ENCODE measurements at places on chromosomes 1 and 21.

- peak; percentile 78 for DNase-seq
Observed at GRCh38 chr1:39933956-39934941, 20.7 kb upstream of the MFSD2A start.

DNA sequence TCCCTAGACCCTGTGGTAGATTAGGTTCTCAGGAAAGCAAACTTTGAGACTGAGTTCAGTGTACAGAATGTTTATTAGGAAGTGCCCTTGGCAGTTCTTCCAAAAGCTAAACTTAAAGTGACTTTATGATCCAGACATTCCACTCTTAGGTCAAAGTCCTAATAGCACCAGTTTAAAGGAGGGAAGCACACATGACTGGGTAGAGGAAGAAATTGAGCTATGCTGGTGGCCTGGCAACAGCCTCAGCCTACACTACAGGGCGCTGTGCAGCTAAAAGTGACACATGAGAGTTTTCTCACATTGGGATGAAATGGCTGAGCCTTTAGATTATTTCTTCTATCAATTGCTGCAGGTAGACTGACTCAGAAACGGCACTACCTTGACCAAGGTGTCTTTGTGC, 280.4 kb downstream of the BRINP2 start:
- no peak for DNase-seq

GRCh38 chr1:201905234-201905890, 16.7 kb downstream of the SHISA4 start:
- DNase-seq = no peak

- DNase-seq = peak; percentile 96
Observed at GRCh38 chr21:34888569-34889319, 160.4 kb downstream of the RUNX1 start.

GRCh38 chr1:38938722-38939260, 2.8 kb downstream of the RHBDL2 start:
- DNase-seq = no peak

DNA sequence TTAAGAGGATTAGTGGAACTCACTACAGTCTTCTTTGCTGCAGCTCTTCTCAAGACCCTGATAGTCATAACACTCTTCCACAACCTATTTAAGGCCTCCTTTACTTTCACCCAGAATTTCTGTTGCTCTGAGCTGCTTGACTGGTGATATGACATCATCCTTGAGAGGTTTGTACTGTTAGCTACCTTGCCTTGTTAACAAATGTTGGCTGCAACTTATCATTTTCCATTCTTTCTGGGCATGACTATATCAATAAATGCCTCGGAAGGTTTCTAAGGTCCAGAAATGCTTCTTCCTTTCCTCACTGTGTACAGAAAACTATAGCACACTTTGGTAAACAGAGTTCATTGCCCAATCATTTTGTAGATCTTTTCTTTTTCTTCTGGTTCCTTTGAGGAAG, 1292.2 kb upstream of the TMPRSS15 start:
- DNase-seq = no peak

DNA sequence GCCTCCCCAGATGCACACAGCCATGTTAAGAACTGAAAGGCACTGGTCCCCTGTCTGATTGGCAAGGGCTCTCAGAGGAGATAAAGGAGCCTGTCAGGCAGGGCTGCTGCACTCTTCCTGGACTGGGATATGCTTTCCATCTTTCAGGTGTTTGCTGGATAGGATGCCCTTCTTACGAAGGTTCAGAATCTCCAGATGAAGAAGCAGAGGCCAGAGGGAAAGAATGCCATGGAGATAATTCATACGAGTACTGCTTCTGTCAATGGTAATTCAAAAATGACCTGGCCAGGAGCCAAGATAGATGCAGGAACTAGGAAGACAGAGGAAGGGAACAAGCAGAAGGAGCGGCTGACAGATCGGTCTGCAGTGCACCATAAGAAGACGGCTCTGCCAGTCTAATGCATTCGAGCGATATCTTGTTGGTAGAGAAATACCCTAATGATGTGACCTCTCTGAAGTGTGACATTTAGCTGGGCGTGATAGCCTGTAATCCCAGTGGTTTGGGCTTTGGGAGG, 16.6 kb upstream of the ATP2B4 start:
- no peak for DNase-seq

- DNase-seq = no peak
Observed at GRCh38 chr21:15031790-15032357, 32.9 kb downstream of the NRIP1 start.

GRCh38 chr1:203443296-203443695, 32.3 kb upstream of the PRELP start:
- no peak for DNase-seq

DNA sequence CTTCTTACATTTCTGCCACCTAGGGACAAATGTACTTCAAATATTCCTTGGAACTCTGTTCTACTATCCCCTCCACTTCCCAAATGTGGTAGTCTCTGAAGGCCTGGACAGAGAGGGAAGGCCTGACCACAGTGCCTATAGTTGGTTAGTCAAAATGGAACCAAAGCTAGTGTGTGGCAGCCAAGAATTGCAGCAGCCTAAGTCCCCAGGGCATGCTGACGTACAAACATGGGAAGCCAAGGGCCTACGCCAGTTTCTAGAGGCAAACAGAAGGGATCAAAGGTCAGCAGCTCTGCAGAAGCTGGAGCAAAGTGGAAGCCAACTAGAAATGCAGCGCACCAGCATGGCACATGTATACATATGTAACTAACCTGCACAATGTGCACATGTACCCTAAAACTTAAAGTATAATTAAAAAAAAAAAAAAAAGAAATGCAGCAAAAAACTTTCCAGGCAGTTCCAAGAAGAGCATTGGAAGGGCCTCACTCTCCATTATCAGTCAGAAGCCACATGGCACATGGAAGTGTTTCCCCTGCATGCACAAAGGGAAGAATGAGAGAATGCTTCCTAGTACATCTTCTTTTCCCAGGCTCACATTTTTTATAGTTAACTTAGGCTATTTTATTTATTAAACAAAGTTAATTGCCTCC, 39.4 kb upstream of the GADD45A start:
- no peak for DNase-seq

DNA sequence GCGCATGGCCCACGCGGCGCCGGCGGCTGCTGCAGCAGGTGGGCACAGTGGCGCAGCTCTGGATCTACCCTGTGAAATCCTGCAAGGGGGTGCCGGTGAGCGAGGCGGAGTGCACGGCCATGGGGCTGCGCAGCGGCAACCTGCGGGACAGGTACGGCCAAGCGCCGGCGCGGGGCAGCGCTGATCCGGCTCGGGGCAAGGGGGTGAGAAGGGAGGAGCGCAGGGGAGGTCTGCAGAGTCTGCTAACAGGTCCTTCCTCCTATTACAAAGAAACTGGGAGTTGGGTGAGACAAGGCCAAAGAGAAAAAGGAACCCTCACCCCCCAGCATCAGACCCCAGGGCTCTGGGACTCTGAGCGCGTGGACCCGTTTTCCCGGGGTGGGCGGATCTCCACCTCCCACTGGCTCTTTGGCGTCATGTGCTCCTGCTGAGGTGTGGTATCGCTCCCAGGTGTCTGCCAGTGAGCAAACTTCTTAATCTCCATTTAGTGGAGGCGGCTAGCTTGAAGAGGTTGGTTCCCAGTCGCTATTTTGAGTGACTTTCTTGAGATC, 431 bp downstream of the MTARC1 start:
- DNase-seq = peak; percentile 85

- no peak for DNase-seq
Observed at GRCh38 chr1:110188035-110188618, 22.0 kb upstream of the KCNC4 start.

DNA sequence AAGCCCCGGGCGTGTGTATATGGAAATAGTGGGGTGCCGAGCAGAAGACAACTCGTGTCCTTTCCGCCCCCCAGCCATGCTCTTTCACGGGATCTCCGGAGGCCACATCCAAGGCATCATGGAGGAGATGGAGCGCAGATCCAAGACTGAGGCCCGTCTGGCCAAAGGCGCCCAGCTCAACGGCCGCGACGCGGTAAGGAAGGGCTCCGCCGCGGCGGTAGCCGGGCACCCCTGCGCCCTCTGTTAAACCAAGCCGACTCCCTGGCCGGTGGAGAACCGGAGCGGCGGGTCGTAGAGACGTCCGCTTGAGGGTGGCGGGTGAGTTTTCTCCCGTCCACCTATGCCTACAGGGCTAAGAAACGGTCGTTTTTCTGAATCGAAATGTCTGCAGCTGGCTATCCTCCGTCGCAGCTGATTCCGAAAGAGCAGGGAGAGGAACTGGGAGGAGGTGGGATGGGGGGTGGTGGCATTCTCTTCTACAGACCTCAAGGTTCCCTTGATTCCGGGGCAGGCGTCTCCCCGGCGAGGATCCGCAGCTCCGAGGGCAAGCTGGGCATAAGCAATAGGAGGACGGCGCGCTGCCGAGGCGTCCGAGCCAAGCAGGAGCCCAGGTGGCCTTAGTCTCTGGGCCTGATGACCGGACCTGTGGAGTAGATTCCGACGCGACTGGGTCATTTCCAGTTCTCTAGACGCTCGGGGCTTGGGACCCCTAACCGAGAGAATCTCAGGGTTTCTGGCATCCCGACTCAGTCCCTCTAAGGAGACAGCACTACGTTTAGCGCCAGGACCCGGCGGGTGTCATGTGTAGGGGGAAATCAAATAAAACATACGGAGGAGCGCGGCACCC, 856 bp downstream of the LHX9 start:
- peak; percentile 80 for DNase-seq

- DNase-seq = no peak
Observed at GRCh38 chr1:179141592-179142251, 59.9 kb downstream of the TOR3A start.

DNA sequence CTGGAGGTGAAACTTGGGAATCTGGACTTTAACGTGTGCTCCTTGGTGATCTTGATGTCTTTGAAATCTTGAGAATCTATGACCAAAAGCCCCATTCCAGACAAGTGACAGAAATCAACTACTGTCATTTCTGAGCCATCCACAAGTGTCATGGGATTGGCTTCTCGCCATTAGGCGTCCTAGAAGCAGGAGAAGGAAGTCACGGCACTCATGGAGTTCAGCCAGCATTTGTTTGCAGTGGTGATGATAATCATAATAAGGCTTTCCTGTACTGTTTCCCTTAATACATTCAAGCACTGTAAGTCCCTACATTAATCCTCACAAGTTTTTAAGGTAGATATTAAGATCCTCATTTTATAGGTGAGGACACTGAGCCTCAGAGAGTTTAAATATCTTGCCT, 11.9 kb downstream of the F5 start:
- no peak for DNase-seq

DNA sequence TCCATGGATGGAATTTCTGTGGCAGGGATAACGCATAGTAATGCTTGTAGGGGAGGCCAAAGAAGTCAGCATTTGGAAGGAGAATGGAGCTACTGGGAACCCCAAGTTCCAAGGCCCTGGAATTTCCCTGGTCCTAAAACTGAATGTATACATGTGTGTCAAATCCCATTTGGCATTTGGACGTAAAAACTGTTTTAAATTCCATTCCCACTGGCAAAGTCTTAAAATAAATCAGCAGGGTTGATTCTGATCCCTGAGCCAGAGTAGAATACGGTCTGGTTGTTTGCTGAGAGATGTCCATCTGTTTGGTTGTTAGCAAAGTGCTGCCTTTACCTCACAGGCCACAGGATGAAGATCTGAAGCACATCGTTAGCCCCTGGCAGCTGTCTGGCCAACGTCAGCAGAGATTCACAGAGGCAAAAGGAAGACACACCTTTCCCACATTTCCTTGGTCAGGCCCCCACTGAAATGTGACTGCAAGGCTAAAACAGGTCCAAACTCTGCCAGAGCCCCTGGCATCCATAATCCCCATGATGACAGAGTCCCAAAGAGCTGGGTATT, 62.2 kb downstream of the GORAB start:
- no peak for DNase-seq

DNA sequence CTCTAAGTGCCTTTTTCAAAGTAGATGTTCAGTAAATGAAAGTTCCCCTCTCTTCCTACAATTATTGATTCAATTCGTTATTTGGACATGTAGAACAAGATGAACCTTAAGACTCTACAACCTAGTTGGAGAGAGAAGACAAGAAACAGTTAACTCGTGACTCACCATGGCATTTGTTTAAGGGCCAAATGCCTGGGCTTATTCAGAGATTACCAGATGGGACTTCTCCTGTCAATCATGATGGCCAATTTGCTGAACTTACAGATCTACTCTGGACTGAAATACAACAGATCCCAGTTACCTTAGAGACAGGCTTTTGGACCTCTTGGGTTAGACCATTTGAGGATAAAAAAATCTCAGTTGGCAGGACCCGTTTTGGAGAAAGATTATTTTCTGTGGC, 93.5 kb downstream of the C1orf94 start:
- DNase-seq = no peak

DNA sequence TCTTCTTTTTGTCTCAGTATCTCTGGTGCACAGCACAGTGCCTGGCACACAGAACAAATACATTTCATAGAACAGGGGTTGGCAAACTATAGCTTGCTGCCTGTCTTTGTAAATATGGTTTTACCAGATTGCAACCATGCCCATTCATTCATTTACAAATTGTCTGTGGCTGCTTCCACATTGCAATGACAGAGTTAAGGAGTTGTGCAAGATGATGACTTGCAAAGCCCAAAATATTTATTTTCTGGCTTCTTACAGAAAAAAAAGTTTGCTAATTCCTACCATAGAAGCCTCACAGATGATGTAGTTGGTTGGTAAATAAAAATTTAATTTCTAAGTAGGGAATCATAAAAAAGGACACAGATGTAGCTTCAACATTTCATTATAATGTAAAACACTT, 11.2 kb upstream of the HMGB4 start:
- no peak for DNase-seq

GRCh38 chr1:221473411-221473810, 268.5 kb downstream of the DUSP10 start:
- no peak for DNase-seq

GRCh38 chr1:71074681-71075080, 6.2 kb downstream of the ZRANB2 start:
- DNase-seq = no peak

DNA sequence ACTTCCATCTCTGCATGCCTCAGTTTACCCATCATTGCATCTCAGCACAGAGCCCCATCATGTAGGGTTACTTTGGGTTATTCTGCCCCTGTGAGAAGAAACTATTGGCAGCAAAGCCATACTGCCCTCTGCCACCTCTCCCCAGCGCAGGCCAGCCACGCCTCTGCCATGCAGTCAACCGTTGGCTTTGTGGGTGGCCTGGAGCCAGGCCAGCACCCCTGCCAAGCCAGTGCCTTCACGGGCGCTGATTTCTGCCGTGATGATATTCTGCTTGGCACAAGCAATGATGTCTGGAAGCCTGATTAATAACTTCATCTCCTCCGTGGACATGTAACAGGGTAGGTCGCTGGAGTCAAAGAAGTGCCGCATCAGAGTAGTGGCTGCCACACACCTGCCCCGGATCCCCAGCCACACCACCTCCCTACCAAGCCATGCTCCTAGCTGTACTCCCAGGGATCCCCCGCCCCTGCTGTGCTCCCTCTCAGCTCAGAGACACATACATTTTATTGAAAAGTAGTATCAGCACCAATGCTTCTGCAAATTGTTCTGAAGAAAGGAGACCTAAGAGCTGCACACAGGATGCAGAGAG, 15.0 kb upstream of the CEP85 start:
- no peak for DNase-seq

GRCh38 chr1:40722622-40723021, 31.1 kb downstream of the NFYC start:
- no peak for DNase-seq

DNA sequence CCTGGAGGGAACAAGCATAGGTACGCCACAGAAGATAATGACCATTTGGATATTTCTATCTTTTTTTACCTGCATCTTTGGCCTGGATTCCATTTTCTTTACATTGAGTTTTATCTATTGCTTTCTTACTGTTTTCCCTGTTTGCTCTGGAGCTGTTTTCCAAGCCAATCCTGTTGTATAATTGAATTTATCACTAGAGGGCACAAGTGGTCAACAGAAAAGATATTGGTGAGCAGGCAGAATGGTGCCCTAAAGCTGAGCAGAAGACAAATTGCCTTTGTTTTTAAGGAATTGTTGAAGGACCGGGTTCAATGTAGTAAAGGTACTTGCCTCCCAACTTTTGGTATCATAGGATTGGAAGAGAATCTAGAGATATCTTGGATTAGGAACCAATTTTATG, 152.8 kb downstream of the PPP1R12B start:
- no peak for DNase-seq
